Regular cardiac myocyte (primary cell): ENCODE measurements at places on chromosomes 5 and 9. TPM values are rescaled to one million over a fixed set of nuclear protein-coding genes. Genes with fewer than 3 reads are reported as not detected.

NDOR1 gene
- 2.8 and 5.9 TPM in 2 replicates for total RNA-seq

RNF14 gene
- total RNA-seq = 78.8 and 92.5 TPM in 2 replicates

WNT8A gene
- total RNA-seq = not detected in 2 replicates

IL3 gene
- total RNA-seq = not detected in 2 replicates

BTNL9 gene
- not detected in 2 replicates for total RNA-seq

PCDHGA5 gene
- 0.58 and 1.1 TPM in 2 replicates for total RNA-seq
